ENCODE measurements at places on chromosomes 12 and 14. TPM values are rescaled to one million over a fixed set of nuclear protein-coding genes. Genes with fewer than 3 reads are reported as not detected.

PUS7L gene
- polyA plus RNA-seq: 12.0 TPM

DNA sequence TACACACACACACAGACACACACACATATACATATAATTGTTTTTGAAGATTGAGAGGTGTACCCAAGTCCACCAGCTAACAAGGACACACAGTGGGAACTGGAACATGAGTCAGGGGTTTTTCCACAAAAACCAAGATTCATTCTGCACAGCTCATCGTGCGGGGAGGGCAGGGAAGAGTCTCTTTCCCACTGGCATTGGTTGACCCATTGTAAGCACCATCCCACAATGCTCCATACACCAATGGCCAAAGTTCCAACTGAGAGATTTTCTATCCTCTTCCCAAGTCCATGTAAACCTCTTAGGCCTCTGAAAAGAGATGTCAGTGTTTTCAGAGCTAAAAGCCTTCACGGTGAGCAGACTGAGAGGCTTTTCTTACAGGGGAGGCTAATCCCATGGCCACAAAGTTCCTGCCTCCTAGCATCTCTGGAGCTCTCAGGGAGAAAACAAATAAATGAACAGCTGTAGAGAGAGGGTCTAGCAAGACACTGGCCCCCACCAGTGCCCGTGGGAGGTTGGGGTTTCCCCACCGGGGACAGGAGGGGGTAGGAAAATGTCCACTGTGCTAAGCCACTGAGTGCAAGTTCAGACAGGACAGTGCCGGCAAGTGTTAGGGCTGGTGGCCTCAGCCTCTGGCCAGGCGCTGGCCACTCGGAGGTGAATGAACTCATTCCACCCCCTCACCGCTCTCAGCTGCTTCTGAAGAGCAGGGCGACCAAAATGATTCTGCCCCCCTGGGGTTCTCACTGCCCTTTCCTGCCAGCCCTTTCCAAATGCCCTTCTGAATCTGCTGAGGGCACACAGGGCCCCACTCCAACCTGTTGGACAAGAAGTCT, 21.5 kb upstream of the TC2N start:
- no peak for DNase-seq

GRCh38 chr12:95624589-95624988, 73.3 kb upstream of the USP44 start:
- no peak for DNase-seq

DNA sequence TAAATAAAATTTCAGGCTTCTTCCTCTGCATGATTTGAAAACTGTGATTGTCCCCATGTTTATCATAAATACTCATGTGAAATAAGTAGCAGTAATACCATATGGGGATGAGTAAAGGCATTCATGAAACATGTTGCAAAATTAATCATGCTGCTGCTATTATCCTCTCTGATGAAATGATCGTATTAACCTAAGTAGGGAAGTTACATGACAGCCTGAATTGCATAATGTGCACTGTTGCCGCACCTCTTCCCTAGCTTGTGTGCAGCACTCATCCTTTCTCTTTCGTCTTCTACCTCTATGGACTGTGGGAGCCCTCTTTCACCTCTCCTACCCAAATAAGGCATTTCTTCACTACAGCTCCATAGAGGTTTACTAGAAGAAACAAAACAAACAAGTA, 367.6 kb downstream of the SOX5 start:
- DNase-seq: no peak

Measured in left renal cortex interstitium (tissue), 4 donors.